Femur (tissue), 1 donor: ENCODE measurements at places on chromosomes 4 and X.

- no peak for DNase-seq
Observed at GRCh38 chr4:172007889-172008288, 194.7 kb downstream of the GALNTL6 start.

- no peak for DNase-seq
Observed at GRCh38 chrX:2192584-2193272, 308.0 kb downstream of the DHRSX start.

DNA sequence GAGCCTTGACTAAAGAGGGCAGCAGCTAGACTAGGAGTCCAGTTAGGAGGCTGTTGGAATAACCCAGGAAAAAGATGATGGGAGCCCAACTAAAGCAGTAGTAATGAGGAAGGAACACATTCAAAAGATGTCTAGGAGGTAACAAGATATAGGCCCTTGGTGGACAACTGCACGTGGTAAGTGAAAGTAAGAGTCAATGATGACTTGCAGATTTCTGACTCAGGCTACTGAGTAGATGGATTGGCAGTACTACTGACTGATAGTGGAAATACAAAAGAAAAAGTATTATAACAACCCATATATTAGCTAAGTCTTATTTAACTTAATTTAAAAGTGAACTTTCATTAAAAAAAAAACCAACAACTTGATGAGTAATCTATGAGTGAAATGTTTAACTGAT is 74.0 kb downstream of the PAK3 start:
- DNase-seq, result no peak

DNA sequence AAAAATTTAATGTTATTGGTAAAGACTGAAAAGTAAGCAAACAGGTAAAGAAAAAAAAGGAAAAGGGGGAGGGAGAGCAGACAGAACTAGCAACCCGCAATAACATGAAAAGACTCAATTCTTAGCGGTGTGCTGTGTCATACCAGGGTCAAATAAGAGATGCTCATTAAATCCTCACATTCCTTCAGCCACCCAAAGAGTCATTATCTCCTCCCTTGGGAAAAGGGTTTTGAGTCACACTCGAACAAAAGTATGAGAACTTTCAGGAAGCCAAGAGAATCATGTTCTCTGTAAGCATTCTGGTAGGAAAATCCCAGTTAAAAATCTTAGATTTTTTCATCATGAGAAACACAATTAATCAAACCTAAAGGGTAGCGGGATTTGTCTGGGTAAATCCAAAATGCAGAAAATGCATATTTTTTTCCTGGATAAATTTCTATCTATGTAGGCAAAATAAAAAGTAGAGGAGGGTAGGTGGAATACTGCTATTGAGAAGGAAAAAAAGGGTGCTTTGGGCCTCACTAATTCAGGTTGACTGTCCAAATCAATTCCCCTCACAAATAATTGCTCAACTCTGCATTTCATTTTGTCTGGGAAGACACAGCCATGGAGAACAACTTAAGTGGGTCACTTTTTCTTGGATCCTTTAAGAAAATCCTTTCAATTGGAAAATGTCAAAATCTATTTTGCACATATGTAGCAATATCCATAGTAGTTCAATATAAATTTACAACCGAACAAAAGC is 23.2 kb downstream of the TNIP3 start:
- DNase-seq, result no peak

DNA sequence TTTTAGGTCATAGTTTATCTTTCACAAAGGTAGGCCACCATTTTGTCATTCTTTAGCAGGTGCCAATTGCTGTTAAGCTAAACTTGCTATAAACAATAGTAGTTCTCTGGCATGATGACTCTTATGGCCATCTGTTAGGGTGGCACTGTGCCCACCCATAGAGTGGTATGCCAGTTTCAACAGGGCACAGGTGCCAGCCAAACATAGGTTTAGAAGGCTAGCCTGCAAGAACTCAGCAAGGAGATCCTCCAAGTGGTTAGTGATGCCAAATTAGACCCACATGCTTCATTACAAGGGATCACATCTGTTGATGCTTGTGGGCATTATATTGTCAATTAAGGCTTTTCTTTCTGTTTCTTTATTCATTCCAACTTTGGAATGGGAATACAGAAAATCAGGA is 204.5 kb downstream of the FMR1NB start:
- no peak for DNase-seq

DNA sequence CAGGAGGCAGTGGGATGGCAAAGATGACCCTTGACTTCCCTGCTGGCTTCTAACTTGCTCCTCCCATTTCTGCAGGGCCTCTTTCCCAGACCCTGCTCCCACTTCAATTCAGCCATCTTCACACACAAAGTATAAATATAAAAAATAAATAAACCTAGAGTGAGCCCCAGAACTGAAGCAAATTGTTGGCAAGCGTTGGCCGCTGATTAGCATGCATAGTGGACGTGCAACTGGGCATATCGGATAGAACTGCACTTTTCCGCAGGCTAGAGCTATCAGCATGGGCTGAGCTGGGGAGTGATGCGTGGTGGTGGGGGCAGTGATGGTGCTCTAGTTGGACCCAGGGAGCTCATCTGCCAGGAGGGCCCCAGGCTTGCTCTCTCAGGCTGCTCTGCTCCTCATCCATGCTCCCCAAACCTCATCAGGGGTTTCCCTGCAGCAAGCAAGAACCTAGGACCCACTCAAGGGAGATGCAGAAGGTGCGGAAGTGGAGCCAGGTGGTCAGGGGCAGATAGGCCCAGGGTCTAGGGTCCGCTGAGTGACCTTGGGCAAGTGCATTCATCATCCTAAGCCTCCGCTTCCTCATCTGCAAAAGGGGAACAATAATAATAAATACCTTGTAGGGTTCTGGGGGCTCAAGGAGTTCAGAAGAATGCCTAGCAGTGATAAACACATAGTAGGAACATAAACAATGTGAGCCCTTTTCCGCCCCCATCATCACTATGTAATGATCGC is 146.8 kb upstream of the PJA1 start:
- DNase-seq, result no peak

DNA sequence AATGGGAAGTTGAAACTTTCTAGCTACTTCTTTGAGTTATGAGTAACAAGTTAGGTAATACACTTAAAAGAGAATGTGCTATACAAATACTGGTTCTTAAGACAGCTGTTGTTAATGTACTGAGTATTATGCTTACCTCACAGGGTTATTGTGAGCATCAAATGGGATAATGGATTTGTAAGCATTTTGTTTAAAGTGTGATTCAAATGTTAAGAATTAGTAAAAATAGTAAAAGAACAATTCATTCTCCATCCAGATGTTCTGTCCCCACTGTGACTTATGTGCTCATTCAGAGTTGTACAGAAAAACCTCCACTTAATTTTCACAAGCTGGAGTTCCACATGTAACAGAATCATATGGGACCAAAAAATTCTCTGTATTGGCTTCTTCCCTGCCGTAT is 63.6 kb downstream of the AR start:
- no peak for DNase-seq

- DNase-seq, result no peak
Observed at GRCh38 chr4:182019148-182019652, 224.0 kb upstream of the TENM3 start.

- peak; percentile 33 for DNase-seq
Observed at GRCh38 chr4:37244583-37245390, at the start of gene NWD2. Gene NWD2 (plus strand): TSS chr4:37244743. CDS start chr4:37245068, 325 bp downstream.

- no peak for DNase-seq
Observed at GRCh38 chr4:3197366-3198105, 51.4 kb upstream of the MSANTD1 start.

DNA sequence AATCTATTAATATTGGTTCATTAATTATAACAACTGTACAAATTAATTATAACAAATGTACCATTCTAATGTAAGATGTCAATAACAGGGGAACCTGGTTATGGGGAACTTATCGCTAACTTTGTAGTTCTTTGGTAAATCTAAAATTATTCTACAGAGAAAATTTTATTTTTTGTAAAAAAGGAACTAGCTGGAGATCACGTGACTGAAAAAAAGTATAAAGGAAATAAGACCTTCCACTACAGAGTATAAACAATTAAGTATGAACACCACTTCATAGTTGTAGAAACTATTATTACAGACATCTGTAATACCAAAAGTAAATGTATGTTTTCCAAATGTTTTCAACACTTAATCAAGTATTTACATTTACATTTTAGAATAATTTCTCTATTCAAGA is 77.9 kb upstream of the DKK2 start:
- DNase-seq, result no peak

- no peak for DNase-seq
Observed at GRCh38 chrX:44062840-44063239, 89.7 kb upstream of the NDP start.

DNA sequence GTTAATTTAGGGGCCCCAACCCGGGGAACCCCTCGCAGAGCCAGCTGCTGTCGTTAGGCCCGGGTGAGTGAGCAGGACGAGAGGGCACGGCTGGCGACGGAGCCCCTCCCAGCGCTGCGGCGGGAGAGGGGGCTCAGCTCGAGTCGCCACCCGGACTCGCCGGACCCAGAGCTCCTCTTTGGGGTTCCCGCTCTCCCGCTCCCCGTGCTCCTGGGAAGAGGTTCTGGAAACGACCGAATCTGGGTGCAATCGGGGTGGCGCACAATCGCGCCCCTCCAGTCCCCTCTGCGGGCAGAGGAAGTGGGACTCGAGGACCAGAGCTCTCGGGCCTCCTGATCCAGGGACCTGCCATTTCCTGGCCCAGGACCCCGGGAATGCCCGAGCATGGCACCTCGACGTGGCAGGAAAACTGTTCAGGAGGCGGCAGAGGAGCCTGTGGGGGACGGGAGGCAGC is 37.3 kb upstream of the ARAF start:
- no peak for DNase-seq

- no peak for DNase-seq
Observed at GRCh38 chr4:108303488-108304177, 134.9 kb upstream of the LEF1 start.
